ENCODE measurements at places on chromosomes 6 and 20.

GRCh38 chr6:91678679-91679446 is 1092.0 kb upstream of the MAP3K7 start:
- no peak for DNase-seq

DNA sequence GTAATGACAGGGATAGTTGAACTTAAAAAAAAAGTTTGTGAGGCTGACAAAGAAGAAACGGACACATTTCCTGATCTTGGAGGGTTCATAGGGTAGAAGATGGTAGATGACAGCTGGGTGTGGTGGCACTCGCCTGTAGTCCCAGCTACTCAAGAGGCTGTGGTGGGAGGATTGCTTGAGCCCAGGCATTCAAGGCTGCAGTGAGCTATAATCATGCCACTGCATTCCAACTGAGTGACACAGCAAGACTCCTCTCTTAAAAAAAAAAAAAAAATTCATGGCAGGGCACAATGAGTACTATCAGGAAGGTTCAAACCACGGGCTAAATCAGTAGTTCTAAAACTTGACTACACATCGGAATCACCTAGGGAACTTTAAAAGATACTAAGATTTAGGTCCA is 2.0 kb upstream of the MICA start:
- DNase-seq: no peak

DNA sequence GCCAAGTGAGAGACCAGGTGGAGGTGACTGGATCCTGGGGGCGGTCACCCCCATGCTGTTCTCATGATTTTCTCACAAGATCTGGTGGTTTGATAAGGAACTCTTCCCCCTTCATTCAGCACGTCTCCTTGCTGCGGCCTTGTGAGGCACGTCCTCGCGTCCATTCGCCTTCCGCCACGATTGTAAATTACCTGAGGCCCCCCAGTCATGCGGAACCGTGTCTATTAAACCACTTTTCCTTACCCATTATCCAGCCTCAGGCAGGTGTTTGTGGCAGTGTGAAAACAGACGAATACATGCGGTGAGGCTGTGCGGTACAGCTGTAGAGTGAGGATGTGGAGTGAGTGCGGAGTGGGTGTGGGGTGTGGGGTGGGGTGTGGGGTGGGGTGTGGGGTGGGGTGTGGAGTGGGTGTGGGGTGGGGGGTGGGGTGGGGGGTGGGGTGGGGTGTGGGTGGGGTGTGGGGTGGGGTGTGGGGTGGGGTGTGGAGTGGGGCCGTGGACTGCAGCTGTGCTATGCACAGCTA is 12.1 kb upstream of the NTSR1 start:
- DNase-seq: no peak

GRCh38 chr6:138837246-138837645 is 41.4 kb downstream of the ECT2L start:
- no peak for DNase-seq

GRCh38 chr20:20018366-20018765 is 1.2 kb downstream of the NAA20 start:
- DNase-seq: no peak

GRCh38 chr6:46914279-46914810 is 7.4 kb downstream of the ADGRF5 start:
- DNase-seq: no peak

DNA sequence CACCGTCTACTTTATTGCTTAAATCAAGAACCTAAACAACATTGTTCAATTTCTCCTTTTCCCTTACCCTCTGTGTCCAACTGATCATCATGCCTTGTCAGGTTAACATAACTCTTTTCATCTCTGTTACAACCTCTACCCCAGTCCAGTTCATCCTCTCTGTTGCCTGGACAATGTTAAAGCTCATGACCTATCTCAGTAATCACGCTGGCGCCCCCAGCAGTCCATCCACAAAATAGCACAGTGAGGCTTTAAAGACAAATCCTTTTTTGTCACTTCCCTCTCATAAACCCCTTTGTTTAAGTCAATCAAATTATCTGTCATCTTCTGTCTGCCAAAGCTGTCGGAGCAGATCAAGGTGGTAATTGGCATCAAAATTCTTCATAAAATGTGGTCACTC is 140.1 kb downstream of the QKI start:
- DNase-seq: no peak

DNA sequence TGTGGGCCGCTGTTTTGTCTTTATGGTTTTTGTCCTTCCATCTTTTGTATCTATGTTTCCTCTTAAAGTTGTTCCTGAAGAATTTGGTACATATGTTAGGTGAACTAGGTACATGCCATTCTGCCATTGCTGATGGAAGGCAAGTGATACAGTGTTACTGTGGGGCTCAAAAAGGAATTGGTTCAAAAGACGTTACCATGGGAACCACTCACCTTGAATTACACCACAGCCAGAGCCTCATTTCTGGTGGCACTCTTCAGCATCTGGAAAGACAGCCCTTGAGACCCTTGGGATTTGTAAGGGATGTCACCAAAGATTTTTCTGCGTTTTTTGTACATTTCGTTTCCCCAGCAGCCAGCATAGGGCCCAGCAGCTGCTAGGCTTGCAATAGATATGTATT is 31.9 kb downstream of the TMEM181 start:
- DNase-seq: no peak

GRCh38 chr6:130293800-130294199 is 71.0 kb upstream of the SAMD3 start:
- no peak for DNase-seq

- no peak for DNase-seq
These were observed 49.5 kb upstream of the FBXO30 start for GRCh38 chr6:145863988-145864616.

- DNase-seq: no peak
These were observed 121.9 kb upstream of the BTN3A2 start for GRCh38 chr6:26243132-26243531.
